ENCODE measurements at places on chromosomes 7 and 10.
A peak's percentile ranks its signal among the peaks of the same experiment; 100 is the strongest.

DNA sequence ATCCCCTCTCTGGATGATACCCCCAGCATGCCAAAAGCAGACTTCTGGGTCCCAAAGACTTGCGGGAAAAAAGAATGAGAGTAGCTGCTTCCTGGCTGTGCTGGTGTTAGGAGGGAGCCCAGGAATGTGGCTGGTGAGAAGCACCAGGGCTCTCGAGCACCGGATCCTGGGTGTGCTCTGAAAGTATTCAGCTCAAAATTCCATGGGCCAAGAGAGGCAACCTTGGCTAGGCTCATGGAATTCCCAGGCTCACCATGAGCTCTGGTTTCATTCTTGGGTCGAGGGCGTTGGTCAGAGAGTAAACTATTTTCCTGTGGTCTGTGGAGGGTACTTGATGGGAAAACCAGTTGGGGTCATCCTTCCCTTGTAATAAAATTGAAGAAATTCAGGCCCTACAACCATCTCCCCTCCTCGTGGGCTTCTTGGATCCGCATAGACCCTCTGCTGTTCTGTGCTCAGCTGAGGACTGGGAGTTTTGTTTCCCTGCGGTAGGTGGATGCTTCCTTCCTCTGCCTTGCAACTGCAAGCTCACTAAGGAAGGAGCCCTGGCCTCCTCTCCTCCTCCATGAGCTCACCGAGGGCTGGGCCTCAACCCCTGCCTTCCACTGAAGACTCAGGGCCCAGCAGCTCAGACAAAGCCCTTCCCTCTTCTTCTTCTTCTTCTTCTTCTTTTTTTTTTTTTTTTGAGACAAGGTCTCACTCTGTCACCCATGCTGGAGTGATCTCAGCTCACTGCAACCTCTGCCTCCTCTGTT lies 34.5 kb upstream of the AQP1 start:
- no peak for DNase-seq

- no peak for DNase-seq
Measured at GRCh38 chr10:11097686-11098085, 80.0 kb downstream of the CELF2 start.

DNA sequence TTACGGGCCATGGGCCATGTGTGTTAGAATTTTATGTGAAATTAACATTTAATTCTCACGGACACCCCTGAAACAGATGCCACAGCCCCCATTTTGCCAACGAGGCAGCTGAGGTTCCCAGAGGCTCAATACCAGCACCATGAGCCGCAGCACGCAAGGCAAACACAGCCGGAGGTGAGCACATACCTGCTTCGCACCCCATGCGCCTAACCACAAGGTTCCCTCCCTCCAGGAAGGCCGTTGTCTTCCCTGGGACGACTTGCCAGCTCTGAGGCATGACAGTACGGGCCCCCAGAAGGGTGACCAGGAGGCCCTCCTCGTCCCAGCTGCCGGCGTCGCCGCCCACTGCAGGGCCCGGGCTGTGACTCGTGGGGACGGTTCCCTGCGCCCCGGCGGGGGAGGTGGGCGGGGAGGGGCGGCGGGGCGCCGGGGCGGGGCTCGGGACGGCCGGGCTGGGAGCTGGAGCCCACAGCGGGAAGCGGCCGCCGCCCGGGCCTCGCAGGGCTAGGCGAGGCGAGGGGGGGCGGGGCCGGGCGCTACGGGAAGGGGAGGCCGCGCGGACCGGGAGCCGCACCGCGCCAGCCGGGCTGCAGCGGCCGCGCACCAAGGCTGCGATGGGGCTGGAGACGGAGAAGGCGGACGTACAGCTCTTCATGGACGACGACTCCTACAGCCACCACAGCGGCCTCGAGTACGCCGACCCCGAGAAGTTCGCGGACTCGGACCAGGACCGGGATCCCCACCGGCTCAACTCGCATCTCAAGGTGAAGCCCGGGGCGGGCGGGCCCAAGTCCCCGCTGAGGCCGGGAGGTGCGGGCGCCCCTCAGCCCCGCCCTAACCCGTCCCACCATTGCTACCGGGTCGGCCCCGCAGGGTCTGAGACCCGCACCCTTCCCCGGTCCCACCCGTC lies at the start of gene CAV2:
Gene CAV2 (plus strand): TSS at position 571 of the 910 bp plus-strand sequence. CDS start 44 bp downstream, at position 615.
- no peak for DNase-seq

- DNase-seq = no peak
Measured at GRCh38 chr10:107028236-107028635, 136.3 kb downstream of the SORCS1 start.

DNA sequence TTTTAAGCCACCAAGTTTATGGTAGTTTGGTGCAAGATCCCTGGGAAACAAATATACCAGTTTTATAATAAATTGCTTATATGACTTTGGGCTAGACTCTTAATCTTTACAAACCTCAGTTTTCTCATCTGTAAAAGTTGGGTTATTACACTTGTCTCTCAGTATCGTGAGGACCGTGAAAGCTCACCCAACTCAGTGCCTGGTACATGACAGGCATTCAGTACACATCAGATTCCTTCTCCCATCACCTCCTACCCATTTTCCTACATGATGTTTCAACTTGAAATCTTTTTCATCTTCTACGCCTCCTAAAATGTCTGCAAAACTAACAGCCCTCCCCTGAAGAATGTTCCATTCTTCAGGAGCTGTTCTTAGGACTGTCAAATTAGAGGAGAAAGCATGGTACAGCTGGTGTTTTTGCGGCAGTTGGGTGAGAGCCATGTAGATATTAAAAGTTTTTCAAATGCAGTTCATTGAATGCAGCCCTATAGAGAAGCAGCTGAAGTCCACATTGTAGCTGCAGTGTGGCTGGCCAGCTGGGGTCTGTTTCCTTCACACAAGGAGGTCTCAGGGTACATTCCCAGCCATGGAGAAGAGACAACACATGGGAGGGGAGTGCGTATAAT lies 812.8 kb downstream of the LRMDA start:
- DNase-seq = no peak

DNA sequence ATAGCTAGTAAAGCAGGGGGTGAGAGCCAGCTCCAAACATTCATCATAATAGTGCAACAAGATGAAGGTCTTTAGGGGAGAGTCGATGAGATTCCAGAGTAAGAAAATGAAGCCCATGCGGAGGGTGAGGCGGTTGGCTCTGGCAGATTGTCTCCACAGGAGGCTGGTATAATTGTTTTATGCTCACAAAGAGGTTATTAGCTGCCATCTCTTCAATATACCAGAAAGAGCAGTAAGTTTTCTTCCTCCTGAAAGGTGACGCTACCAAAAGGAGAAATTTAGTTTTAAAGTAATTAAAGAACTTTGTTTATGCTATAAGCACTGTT lies 59.2 kb upstream of the KCNIP2 start:
- no peak for DNase-seq

DNA sequence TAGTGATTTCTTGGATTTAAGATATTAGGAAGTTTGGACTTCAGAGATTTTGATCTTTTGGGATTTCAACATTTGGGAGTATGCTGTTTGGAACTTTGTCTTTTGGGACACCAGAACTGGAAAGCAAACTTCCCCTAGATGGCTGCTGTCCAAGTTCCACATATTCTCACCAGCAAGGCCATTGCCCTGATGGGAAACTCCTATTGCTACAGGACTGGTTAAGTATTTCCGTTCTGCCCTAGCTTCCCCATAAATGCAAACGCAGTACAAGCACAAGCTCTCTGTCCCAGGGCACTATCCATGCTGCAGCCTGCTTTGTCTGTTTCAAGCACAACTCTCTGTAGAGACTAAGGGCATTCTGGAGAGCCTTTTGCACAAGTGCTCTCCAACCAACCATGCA lies 79.3 kb upstream of the SLC25A13 start:
- no peak for DNase-seq

GRCh38 chr10:52871191-52871843 lies 98.7 kb upstream of the MBL2 start:
- no peak for DNase-seq

DNA sequence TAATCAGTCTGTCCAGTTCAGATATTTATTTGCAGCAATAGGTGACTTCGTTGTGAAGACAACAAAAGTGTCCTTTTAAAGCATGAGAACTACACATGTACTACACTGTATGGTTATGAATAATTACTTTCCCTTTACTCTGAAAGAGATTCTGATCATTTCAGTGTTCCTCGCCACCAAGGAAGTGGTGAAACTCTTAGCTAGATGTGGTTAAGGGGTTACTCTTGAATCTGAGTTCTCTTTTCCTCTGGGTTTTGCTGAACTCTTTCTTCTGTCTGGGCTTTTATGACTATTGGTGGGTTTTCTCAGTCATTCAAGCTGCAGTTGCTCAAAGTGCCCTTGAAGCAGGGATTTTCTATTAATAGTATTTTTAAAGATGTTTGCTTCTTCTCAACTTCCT lies 127.9 kb upstream of the SEM1 start:
- DNase-seq = no peak

DNA sequence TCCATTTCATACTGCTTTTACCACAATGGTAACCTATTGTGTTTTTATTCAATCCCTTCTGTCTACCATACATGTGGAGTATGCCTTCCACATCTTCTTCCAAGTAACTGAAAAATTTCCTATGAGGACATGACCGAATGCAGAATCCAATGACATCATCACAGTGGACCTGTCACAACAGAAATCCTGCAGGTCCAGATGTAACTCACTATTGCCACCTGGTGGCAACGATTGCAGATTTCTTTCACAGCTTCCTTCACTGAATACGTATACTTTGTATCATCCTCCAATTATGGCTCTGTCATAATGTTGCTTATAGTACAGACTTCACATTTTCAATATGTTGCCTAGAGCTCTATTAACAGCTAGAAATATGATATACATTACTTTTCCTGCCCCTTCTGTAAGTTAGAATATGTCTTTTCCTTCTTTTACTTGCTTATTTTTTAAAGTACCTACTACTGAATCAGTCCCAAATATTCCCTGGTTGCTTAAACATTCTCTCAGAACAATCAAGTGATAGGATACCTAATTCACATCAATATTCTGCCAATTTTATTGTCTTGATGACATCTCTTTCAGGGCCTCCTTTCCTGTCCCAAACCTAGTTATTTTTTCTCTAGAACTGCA lies 45.4 kb downstream of the SLC13A1 start:
- DNase-seq = no peak

- DNase-seq = no peak
Measured at GRCh38 chr10:20158086-20158485, 341.9 kb downstream of the PLXDC2 start.

- no peak for DNase-seq
Measured at GRCh38 chr10:89805599-89806013, 104.2 kb downstream of the KIF20B start.

DNA sequence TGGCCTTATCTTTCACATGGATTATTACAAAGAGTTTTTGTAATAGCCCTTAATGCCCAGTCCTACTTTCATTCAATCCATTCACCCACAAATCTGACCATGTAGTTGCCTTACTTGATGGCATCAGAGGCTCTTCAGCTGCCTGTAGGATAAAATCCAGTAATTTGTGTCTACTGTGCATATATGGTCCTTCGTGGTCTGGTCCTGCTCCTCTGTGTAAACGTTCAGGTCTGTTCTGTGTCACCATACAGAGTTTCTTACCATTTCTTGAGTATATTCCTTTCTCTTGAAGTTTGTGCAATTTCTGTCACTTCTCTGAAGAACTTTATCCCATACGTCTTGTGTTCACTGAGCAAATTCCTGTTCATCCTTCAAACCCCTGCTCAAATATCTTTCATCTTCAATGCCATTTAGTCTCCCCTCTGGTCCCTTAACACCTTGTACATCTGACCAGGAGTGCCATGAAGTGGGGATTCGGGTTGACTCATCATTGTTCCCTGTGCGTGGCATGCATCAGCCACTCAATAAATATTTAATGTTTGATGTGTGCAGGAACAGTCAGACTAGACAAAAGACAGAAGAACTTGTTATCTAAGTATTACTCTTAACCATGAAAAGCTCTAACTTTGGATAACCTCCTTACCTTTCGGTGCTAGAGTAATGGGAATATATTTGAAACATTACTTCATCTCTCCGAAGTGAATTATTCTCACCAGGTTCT lies 98.6 kb upstream of the RPA3 start:
- DNase-seq = no peak

DNA sequence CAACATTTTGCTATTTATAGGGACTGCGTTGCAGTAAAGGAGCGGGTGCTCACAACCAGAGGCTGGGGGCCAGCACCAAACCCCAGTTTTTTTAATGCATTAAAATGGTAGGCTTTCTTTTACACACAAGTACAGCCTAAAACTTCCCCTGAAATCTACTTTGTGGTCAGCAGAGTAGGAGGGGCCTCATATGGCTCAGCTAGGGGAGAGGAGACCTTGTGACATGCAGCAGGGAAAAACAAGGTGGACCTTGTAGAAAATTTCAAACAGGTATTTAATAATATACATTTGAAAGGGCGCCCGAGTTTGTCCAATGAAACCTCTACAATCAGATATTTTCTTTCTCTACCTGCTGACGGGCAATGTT lies 1.4 kb downstream of the CCDC136 start:
- no peak for DNase-seq

- DNase-seq = no peak
Measured at GRCh38 chr7:620056-620455, 100.4 kb upstream of the PDGFA start.

GRCh38 chr7:116226664-116227063 lies 16.3 kb downstream of the TES start:
- no peak for DNase-seq

- DNase-seq = peak; percentile 17
Measured at GRCh38 chr10:91409069-91409868, 875 bp upstream of the HECTD2 start.

- no peak for DNase-seq
Measured at GRCh38 chr7:93374345-93374940, 142.3 kb downstream of the VPS50 start.

DNA sequence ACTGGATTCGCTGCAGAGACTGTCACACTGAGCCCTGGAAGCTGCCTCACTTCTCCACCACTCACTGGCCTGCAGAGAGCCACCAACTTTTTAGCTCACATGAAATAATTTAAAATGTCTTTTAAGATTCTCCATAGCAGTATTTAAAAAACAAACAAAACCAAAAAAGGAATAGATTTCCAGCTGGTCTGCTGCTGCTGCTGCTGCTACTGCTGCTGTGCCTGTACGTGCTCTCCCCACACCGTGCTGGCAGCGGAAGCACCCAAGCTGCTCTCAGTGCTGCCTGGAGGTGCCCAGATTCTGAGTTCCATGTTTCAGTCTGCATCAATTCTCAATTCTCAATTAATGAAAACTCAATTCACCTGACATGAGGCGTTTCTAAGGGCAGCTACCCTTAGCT lies 146.0 kb downstream of the USP6NL start:
- DNase-seq = no peak

GRCh38 chr7:108158776-108159175 lies 28.6 kb upstream of the LAMB4 start:
- no peak for DNase-seq

GRCh38 chr10:78749200-78749599 lies 319.6 kb upstream of the ZMIZ1 start:
- no peak for DNase-seq

- DNase-seq = no peak
Measured at GRCh38 chr7:123439191-123439590, 95.2 kb downstream of the IQUB start.
